ENCODE measurements at places on chromosomes 12 and 14.

DNA sequence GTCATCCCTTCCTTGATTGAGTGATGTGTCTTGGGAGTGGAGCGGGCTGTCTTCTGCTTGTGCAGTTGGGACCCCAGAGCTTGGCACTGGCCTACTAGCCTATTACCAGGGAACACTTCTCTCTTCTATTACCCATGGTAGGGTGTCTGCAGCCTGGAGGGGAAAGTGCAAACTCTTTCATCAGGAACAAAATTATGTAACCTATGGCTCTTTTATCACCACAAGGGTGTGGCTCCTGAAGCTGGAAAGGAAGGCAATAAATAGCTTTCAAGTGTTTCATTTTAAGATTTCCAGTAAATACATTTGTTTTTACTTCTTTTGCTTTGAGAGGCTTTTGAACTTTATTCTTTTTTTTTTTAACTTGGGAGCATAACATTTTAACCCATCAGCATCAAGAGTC lies 349.7 kb upstream of the FAR2 start:
- no peak for DNase-seq

DNA sequence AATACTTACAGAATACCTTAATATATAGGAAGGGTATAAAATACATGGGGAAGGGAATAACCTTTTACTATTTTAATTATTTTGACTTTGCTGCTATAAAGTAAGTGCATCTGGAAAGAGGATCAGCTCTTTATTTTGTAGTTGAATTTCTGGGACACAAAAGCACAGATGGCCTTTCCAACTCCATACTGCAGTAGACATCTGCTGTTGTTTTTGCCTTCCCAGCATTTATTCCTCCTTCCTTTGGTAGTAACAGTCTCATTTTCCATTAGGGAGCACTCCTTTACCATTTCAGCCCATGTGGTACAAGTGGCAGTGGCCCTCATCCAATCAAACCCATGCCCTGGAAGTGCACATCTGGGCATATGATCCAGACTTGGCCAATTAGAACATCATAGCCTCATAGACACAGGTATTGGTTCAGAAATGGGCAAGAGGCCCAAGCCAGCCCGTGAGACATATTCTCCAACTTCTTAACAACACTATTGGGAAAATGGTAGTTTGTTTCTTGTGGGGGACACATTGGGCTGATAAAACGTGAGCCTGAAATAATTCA lies 64.8 kb upstream of the YARS2 start:
- no peak for DNase-seq

GRCh38 chr12:104423273-104423672 lies 33.5 kb upstream of the CHST11 start:
- no peak for DNase-seq

- no peak for DNase-seq
These were observed 228.5 kb downstream of the PTPRO start for GRCh38 chr12:15550793-15551192.

DNA sequence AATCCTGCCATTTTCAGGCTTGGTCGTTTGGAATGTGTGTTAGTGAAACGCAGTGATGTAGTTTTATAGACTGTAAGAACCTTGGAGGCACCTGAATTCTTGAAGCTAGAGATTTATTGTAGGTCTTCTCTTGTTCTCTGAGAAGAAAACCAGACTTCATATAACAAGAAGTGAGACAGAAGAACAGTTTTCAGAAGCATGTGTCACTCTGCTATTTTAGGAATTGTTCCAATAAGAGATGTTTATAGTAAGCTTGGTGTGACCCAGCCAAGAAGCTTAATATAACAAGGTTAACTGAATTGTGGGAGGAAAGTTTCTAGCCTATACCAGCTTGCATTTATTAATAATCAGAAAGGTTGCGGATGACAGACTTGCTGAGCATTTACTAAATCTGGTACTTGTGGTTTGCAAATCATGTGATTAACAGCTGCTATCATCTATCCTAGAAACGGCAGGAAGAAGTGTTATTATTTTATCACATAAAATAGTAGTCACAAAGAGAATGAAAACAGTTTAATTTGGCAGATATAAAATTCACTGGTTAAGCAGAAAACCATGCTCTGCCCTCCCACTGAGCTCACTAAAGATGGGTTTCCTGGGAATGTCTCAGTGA lies 49.2 kb upstream of the BCAT1 start:
- DNase-seq = no peak

- DNase-seq = peak; percentile 72
These were observed 1.7 kb upstream of the CCND2 start for GRCh38 chr12:4271717-4272423.

DNA sequence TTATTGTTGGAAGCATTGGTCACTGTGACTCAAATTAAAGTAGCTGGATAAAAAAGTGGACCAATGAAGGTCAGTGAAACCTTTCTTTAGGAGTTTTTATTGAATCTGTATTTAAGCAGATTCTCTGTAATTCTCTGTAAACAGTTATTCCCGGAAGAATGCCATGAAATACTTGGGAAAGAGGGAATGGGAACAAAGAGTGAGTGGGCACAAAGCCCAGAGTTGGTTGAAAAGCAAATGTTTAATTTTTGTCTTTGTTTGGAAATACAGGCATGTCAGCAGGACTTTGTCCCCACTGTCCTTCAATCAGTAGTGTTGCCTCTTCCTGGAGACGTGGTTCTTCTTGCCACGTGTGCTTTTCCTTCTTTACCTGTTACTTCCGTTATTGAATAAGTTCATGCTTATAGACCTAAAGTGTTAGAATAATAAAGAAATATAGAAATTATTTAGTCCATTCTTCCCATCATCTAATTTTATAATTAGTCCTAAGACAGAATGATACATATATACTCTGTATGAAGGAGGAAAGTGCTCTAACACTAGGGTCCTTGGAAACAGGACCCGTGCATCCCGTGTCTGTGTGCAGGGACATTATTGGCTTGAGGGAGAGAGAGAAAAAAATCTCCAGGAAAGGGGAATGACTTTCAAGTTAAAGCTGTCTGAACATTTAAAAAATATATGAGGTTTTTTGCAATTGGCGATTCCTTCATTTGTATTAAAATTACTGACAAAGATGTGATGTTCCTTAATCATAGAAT lies 2.0 kb upstream of the ANG start:
- no peak for DNase-seq

GRCh38 chr12:104669851-104670337 lies 213.1 kb downstream of the CHST11 start:
- no peak for DNase-seq

- no peak for DNase-seq
These were observed 286.0 kb downstream of the ZFP36L1 start for GRCh38 chr14:68506645-68507419.

GRCh38 chr12:16515666-16516065 lies 90.3 kb downstream of the LMO3 start:
- DNase-seq = no peak

- DNase-seq = no peak
These were observed 119.7 kb upstream of the DNM1L start for GRCh38 chr12:32559434-32559833.

DNA sequence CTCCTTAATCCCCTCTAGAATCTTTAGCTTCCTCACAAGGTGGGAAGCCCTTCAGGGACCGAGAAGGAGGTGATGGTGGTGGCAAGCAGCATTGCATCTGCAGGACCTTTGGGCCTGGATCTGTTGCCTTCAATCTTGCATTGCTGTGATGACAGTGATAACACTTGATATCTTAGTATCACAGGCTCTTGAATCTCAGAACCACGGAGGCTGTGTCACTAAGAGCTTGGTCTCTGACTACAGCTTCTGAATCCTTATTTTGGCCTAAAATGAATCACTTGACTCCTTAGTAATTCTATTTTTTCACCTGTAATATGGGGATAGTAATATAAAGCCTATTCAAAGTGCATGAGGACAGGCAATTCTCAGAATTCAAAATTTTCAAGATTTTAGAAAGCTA lies 8.9 kb upstream of the AMN1 start:
- no peak for DNase-seq

- DNase-seq = no peak
These were observed 6.3 kb downstream of the GON7 start for GRCh38 chr14:93200553-93200952.

DNA sequence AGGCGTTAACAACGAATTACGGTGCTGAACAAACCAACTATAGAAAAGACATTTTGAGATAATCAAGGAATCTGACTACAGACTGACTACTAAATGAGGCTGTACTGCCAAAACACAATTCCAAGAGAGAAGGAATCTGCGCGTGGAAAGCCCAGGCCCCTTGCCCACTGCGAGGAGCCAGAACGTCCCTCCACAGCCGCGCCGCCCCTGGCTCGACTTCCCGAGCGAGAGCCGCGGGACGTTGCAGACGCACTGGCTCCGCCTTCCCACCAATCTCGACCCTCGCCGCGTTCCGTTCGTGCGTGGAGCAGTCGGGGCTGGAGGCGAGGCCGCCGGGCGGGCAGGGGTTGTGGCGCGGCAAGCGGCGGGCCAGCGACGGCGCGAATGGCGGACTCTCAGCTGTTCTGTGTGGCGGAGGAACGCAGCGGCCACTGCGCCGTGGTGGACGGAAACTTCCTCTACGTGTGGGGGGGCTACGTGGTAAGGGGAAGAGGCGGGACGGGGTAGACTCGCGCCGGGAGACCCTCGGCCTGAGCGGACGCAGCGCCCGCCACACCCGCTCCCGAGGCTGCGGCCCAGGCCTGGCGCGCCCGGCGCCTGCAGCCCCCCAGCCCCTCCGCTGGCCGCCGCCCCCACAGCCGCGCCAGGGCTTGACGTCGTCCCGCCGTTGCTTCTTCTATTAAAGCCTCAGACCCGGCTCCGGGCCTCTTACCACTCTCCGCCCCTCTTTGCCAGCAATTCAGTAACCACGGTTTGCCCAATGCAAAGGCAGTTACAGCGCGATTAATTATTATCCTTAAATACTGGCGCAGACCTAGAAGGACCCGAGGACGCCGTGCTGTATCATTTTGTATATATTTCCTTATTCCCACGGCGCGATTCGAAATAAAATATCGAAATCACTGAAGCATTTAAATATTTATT lies at the start of gene KLHDC1:
Gene KLHDC1 (plus strand): TSS at position 310 of the 924 bp plus-strand sequence. CDS start 75 bp downstream, at position 385.
- peak; percentile 65 for DNase-seq

DNA sequence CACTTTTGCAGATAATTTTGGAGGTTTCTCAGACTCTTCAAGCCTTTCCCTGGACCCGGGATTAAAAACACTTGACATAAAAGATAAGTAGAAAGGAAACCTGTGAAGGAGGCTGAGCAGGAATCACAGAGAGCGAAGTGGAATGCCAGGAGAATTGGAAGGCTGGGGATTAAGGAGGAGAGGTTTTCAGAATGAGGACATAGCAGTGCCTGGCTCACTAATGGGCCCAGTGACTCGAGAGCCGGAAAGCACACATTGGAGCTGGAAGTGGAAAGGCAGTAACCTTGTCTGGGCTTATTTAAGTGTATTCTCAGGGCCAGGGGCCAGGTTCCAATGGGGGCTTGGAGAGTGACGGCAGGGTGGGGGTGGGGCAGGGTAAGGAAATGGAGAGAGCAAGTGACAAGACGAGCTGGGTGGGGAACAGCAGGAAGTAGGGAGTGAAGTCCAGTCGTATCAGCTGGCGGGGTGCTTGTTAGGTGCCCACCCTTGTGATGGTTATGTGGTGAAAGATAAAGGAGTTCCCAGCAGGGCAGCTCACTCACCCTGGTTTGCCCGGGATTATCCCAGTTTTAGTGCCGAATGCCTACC lies 13.1 kb downstream of the EVL start:
- DNase-seq = no peak

All from glutamatergic neuron (in vitro differentiated cells).